COR-L47 (cell line): ENCODE measurements at places on chromosomes 1 and 21.

GRCh38 chr1:96364576-96364975 is 357.0 kb upstream of the PTBP2 start:
- no peak for DNase-seq

GRCh38 chr1:226555092-226555491 is 6.5 kb downstream of the STUM start:
- no peak for DNase-seq

DNA sequence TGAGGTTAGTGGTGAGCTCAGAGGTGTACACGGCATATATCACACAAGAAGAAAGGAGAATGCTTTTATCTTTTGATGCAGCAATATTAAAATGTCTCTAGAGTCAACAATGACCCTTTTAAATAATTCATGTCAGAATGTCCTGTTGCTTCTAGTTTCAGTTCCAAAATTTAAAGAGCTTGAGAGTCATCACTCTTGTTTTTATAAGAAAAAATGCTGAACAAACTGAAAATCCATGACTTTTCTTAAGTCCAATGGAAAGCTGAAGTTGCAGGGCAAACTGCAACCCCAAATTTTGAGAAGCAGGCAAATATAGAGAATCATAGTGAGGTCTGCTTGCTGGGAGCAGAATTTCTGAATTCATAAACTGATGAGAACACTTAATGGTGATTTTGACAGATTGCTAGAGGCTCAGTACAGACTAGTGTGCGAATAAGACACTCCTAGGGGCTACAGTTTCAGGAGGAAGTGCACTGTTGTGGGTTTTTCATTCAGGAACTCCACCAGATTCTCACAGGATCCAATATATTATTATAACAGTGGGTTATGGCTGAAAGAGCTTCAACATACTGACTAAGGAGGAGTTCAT is 135.1 kb downstream of the CLIC6 start:
- no peak for DNase-seq

DNA sequence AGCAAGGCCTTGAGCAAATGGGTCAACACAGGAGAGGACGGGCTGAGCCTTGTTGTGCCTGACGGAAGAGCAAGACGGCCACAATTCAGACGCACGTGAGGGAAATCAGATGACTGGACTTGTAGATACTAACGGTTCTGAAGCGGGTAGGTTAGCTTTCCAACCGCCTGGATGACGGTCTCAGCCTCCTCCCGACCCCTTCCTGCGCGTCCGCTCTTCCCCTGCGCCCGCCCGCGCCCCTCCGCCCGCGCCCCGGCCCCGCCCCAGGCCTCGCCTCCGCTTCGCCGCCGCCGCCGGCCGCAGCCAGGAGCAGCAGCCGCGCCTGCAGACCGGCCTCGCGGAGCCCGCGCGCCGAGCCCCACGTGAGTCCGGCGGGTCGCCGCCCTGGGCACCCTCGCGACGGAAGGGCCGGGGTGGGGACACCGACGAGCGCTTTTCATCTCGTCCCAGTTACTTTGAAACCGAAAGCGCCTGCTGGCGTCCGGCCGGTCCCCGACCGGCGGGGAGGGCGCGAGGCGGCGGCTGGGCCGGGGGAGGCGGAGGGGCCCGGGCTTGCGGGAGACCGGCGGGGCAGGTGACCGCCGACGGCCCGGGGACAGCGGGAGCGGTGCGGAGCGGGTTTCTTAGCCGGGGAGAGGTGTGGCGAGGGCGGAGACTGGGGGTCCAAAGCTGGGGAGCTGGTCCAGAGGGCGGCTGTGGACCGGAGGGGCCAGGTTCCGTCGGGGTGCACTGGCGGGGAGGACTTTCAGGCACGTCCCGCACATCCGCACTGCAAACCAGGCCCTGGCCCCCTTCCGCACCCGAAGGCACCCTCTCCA is at the start of gene TRAF5:
TSS of gene TRAF5 (plus strand) at position 306 of the 818 bp plus-strand sequence. CDS start 26,407 bp downstream, outside the sequence.
- peak; percentile 50 for DNase-seq

DNA sequence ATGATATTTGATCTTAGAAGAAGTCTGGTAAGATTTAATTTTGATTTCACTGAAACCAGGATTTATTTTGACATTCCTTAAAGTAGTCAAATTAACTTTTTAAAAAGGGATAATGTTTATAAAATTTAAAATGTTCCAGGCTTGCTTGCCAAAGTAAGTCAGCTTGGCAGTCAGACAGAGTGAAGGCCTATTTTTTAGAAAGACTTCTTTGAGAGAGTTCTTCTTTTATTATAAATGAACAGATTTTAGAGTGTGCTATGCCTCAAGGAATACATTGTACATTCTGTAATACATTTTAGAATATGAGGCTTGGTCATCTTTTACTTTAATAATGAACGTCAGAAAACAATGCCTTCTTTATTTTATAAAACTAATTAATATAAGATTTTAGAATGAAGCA is 138.7 kb downstream of the DISP1 start:
- no peak for DNase-seq

GRCh38 chr1:11691928-11692711 is 610 bp downstream of the DRAXIN start:
- no peak for DNase-seq

DNA sequence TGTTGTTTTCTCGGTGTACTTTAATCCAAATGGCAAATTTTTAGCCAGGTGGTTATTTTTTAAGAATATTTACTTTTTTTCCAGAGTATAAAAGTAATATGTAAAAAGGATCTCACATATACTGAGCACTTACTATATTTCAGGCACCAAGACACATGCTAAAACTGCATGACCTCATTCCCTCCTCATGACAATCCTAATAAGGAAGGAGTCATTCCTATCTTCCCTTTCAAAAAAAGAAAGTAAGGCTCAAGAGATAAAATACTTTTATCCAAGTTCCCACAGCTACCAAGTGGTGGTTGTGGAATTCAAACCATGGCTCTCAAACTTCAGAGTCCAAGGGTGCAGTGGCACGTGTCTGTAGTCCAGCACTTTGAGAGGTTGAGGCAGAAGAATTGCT is 19.4 kb downstream of the ATP2B4 start:
- no peak for DNase-seq

GRCh38 chr21:27840262-27840661 is 873.4 kb upstream of the ADAMTS5 start:
- DNase-seq, result no peak

- peak; percentile 1 for DNase-seq
Measured at GRCh38 chr1:55833529-55834091, 618.4 kb upstream of the USP24 start.

DNA sequence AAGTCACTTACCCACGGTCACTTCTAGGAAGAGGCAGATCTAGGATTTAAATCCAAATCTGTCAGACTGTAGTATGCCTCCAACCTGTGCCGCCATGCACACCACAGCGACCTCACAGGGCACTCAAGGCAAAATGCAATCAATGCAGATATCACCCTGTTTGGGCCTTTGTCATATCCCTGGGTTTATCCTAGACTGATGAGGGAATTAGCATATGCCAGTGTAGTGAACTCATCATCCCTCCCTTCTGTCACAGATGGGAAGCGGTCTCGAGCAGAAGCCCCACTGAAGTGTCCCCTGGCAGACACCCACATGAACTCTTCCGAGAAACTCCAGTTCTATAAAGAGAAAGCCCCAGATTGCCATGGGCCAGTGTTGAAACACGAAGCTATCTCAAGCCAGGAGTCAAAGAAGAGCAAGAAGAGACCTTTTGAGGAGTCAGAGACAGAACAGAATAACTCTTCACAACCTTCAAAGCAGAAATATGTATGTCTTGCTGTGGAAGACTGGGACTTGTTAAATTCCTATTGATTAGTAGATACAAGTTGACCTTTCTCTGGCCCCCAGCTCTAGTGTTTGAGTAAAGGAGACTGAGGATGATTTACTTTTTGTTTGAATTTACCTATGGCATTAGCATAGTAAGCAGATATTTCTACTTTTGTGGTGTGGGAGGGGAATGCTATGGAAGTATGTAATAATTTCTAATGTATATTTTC is 21.4 kb downstream of the LRRC42 start:
- DNase-seq, result no peak

- DNase-seq, result no peak
Measured at GRCh38 chr21:37513383-37513782, 146.8 kb downstream of the DYRK1A start.

DNA sequence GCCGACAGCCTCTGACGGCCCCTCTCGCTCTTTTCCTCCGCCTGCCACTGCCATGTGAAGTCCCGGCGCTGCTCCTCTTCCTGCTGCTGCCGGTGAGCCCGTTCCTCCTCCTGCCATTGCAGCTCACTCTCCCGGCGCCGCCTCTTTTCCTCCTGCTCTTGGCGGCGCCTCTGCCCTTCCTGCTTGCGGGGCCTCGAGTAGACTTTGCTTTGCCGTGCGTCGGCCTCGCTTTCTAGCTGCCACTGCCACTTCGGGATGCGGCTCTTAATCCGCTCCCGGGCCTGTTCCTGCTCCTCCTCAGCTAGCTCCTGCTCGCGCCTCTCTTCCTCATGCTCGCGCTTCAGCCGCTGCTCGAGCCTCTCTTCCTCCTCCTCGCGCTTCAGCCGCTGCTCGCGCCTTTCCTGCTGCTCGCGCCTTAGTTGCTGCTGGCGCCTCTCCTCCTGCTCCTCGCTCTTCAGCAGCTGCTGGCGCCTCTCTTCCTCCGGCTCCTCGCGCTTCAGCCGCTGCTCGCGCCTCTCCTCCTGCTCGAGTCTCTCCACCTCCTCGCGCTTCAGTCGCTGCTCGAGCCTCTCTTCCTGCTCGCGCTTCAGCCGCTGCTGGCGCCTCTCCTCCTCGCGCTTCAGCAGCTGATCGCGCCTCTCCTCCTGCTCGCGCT is 4.3 kb downstream of the TCHH start:
- DNase-seq, result no peak

- DNase-seq, result no peak
Measured at GRCh38 chr21:44024257-44024656, 12.1 kb downstream of the TRAPPC10 start.

GRCh38 chr1:154115180-154115579 is 39.7 kb downstream of the NUP210L start:
- DNase-seq, result no peak

DNA sequence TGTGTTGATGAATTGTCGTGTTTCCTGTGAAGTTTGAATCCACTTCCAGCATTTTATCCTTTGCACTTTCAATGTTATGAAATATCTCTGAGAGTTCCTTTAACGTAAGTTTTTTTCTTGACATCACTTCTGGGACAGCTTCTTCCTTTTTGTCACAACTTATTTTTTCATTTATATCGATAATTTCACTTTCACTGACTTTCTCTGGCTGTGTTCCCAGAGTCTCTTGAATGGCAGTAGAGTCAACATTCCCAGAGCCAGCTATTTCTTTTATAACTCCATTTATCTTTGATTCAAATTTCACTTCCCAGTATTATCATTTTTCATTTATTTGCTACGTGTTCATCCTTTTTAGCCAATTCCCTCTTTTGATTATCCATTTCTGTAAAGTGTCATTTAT is 256.5 kb downstream of the PAPPA2 start:
- no peak for DNase-seq

DNA sequence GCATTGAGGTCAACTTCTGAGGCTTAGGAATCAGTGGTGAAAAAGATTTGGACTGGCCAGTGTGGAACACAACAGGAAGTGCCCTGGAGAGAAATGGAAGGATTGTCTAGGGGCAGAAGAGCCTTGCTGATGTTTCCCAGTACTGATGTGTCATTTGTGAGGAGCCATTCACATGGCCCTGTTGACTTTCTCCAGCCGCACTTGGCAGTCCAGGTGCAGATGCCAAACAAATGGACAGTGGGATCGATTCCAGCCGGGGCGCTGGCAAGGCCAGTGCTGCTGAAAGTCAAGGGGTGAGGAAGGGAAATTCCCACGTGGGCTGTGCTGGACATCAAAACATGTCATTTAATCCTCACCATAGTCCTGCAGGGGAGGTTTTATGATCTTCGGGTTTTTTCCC is 4.9 kb upstream of the TRIM63 start:
- DNase-seq, result no peak

GRCh38 chr1:153866045-153866850 is 56.5 kb downstream of the GATAD2B start:
- DNase-seq, result no peak

GRCh38 chr21:14072761-14073535 is 137.8 kb downstream of the LIPI start:
- DNase-seq, result no peak

GRCh38 chr21:44547656-44548331 is 3.5 kb downstream of the KRTAP10-2 start:
- no peak for DNase-seq

DNA sequence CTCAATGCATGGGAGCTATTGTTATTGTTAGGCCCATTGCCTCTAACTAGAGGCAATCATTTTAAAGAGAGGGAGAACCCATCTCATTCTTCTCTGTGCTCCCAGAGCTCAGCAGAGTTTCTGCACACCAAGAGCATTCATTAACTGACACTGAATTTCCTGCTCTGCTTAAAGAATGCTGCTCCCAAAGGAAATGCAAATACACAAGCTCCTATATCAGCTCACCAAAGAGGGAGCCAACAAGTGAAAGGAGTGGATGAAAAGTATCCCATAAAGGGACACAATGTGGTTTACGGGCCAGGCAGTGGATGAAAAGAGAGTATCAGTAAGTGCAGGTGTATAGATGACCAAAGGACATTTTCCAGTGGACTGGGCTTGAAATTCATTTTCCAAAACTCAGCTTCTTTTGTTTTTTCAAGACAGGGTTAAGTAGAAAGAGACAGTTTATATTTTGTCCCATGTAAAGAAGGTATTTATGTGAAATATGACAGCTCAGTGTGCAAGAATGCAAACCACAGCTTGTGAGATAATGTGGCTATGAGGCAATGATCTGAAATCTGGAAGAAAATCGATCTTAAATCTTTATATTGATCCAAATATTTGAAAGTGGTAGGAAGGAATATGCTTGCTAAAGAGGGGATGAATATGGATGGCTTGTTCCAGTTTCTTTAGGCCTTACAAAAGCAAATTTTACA is 207.7 kb upstream of the CAMK1G start:
- DNase-seq, result no peak

GRCh38 chr1:3183411-3183810 is 114.4 kb downstream of the PRDM16 start:
- no peak for DNase-seq

DNA sequence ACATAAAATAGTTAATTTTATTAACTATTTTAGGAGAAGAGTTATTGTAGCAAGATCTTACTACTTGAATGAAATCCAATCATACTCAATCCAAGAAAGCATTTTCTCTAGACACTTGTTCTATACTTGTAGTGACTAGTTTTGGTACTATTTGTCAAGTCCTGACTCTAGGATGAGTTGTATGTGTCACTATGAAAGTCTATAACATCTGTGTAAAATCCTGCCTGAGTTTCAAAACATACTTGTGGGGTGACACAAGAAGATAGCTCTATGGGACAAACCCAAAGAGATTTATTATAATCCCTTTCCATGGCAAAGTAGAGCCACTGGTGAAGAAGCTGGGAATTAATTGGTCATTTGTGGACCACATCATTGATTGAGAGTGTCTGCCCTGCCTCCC is 1042.2 kb upstream of the ADGRL4 start:
- DNase-seq, result no peak

DNA sequence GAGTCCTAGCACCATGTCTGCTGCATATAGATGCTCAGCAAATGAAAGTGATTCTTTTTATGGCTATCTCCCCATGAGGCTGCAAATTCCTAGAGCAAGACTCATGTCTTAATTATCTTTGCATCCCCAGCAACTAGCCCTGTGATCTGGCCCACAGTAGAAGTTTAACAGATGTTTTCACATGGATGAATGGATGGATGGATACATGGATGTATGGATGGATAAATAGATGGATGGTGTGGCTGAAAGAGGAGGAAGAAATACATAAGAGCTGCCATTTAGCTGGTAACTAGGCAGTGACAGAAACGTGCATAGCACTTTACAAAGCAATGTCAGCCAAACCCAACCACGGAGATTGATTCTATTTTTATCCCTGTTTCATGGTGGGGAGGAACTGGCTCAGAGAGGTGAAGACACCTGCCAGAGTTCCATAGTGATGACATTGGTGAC is 32.7 kb upstream of the ZBTB40 start:
- DNase-seq, result no peak

GRCh38 chr1:243595527-243596210 is 254.4 kb downstream of the AKT3 start:
- DNase-seq, result no peak
